GM20000 (cell line): ENCODE measurements at places on chromosomes 16 and 17.

- DNase-seq = peak; percentile 98
These were observed at the start of gene KANSL1 for GRCh38 chr17:46193151-46193625. Gene KANSL1 (minus strand): TSS chr17:46193429. CDS start chr17:46172143, 21,286 bp downstream.

GRCh38 chr16:24689128-24689527 is 40.3 kb upstream of the TNRC6A start:
- DNase-seq = no peak

- DNase-seq = no peak
These were observed 47.2 kb upstream of the SKAP1 start for GRCh38 chr17:48477221-48477620.

DNA sequence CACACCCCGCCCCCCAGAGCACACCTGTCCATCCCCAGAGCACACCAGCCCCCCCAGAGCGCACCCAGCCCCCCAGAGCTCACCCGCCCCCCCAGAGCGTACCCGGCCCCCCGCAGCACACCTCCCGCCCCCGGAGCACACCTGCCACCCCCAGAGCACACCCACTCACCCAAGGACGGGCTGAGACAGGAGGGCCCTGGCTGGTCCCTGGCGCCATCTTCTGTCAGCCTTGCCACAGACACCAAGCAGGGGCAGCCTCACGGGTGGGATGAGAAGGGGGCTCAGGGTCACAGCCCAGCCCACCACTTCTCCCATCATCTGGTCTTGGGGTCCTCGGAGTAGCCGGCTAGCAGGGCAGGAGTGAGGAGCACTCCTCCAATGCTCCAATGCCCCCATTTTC is 31.8 kb downstream of the PIEZO1 start:
- DNase-seq = no peak

- no peak for DNase-seq
These were observed 266.4 kb downstream of the MRTFB start for GRCh38 chr16:14337303-14338191.

- no peak for DNase-seq
These were observed 52.4 kb downstream of the B9D1 start for GRCh38 chr17:19310151-19310550.

DNA sequence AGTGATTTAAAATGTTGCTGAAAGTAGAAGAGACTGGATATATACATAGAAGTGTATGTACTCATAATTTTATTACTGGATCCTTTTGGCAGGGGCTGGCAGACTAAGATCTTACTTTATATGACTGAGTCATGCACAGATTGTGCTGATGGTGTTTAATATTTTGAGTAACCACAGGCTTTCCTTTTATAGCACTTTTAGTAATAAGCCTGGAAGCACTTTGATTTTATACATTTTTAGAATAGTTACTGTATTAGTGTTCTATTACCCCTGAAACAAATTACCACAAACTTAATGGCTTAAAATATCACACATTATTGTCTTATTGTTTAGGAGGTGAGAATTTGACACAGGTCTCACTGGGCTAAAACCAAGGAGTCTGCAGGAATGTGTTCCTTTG is 113.4 kb upstream of the CDH8 start:
- no peak for DNase-seq

DNA sequence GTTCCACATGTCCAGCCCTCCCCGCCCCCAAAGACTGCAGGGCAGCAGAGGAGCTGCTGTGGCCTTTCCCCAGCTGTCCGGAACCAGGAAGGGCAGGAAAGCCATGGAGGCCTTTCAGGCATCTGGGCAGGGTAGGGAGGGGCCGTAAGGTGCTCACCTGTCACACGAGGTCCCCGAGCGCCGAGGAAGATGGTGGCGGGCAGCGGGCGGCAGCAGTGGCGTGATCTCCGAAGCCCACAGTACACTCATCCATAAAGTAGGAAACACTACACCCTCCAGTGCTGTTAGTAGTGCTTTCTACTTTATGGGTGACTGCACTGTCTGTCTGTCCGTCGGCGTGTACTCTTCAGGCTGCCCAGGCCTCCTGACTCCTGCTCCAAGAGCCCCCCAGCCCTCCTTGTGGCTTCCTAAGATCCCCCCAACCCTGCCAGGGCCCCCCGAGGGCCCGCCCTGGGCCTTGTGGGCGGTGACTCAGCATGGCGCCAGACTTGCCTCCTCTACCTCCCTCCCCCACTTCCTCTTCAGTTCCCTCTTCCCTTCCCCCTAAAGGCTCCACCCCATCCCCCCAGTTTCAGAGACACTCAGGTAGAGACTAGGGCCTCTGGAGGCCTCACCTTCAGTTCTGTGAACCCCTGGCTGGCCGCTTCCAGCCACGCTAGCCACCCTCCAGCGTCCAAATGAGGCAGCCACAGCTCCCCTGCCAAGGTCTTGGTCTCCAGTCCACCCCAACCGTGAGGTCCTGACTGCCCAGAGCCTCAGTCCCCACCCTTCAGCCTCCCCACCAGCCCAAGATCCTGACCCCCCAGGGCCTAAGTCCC is 2.6 kb upstream of the TSPOAP1 start:
- DNase-seq = no peak

GRCh38 chr17:32161506-32162365 is 19.4 kb downstream of the RHOT1 start:
- no peak for DNase-seq

DNA sequence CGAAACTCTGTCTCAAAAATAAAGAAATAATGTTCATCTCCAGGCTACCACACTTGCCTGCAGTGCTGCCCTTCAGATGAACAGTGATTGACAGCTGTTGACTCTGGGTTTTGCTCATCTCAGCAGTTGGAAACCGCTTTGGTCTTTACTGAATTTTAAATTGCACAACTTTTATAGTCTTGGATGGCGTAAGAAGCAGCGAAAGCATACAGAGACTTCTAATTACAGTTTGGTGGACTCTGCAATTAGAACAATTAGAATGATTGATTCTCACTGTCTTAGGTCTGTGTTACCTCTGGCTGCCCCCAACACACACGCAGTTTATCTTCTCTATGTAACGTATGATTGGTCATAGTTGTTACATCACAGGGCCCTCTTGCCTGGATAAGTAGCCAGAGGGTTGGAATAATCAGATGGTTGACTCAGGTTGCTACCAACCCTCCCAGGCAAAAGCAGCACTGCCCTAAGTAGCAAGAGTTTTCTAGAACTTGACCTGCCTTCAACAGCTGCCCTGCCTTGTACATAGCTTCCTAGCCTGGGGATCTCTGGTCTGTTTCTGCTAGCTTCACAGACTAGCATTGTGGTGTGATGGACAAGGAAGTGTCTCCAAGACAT is 1.9 kb upstream of the NAT9 start:
- DNase-seq = no peak

GRCh38 chr17:77884967-77885641 is 73.4 kb upstream of the TNRC6C start:
- DNase-seq = no peak

DNA sequence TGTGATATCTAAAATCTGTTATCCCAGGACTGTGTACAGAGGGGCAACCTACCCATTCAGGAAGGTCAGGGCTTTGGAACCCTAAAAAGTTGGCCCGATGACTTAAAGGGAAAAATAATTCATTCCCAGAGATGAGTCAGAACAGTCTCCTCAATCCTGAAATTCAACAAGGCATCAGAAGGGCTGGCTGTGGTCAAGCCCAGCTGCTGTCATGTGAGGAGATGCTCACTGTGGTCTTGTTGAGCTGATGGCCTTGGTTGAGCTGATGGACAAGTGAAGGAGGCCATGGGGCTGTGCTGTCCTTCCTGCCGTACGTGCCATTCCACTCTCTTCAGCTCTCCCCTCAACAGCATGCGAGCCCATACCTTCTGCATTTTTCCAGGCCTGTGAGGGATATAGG is 20.9 kb upstream of the DRG2 start:
- no peak for DNase-seq

- no peak for DNase-seq
These were observed 113.9 kb downstream of the VPS53 start for GRCh38 chr17:600576-601243.

GRCh38 chr16:11650641-11651591 is 17.3 kb upstream of the SNN start:
- DNase-seq = no peak

GRCh38 chr17:12736526-12736925 is 52.8 kb upstream of the ARHGAP44 start:
- no peak for DNase-seq

DNA sequence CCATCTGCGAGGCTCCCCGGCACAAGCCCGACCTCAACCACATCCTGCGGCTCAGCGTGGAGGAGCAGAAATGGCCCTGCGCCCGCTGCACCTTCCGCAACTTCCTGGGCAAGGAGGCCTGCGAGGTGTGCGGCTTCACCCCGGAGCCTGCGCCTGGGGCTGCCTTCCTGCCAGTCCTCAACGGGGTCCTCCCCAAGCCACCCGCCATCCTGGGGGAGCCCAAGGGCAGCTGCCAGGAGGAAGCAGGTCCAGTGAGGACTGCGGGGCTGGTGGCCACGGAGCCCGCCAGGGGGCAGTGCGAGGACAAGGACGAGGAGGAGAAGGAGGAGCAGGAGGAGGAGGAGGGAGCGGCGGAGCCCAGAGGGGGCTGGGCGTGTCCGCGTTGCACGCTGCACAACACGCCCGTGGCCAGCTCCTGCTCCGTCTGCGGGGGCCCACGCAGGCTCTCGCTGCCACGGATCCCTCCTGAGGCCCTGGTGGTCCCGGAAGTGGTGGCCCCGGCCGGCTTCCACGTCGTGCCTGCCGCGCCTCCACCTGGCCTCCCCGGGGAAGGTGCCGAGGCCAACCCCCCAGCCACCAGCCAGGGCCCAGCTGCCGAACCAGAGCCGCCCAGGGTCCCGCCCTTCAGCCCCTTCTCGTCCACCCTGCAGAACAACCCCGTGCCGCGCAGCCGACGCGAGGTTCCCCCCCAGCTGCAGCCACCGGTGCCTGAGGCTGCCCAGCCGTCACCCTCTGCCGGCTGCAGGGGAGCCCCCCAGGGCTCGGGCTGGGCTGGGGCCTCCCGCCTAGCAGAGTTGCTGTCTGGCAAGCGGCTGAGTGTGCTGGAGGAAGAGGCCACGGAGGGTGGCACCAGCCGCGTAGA is 13.1 kb upstream of the PRR35 start:
- DNase-seq = peak; percentile 87

DNA sequence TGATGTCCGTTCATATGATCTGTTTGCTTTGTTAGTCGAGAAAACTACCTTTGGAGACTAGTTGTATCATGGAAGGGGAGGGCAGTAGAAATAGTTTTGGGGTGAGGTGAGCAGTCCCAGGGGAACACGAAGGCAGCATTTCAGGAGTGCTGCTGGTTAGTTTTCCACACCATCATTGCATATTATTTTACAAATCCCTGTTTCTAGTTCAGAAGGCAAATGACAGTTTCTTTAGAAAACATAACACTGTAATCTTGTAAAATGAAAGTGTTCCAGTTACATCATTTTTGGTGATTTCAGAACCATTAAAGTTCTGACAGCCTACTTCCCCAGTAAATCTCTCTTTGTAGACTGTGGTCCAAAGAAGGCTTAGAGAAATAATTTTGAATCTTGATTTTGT is 25.4 kb downstream of the BANP start:
- DNase-seq = no peak

GRCh38 chr17:59107306-59107670 is 608 bp upstream of the TRIM37 start:
- DNase-seq = no peak

GRCh38 chr17:16419074-16419928 is 3.9 kb downstream of the TRPV2 start:
- DNase-seq = peak; percentile 59

DNA sequence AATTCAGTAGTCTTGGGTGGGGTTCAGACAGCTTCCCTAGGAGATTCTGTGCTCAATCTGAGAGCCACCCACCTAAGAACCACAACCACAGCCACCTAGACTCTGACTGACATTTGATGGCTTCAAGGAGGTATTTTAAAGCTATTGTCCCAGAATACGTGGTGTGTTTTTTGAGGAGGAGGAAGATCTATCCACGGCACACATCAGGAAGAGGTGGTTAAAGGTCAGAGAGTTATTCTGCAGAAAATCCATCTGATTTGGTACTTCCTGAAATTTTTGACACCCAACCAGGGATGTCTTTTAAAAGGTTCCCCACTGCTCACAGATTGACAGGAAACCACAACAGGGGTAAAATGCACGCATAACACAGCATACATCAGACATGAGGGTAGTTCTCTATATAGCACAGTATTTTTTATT is 25.1 kb downstream of the SMARCE1 start:
- no peak for DNase-seq
